Activated CD8-positive, alpha-beta T cell treated with anti-CD3 and anti-CD28 coated beads, Interleukin-2, amount 10 ng/mL, durations not matched to agents 7 days and 5 days (primary cell): ENCODE measurements at places on chromosomes 11 and 22.

DNA sequence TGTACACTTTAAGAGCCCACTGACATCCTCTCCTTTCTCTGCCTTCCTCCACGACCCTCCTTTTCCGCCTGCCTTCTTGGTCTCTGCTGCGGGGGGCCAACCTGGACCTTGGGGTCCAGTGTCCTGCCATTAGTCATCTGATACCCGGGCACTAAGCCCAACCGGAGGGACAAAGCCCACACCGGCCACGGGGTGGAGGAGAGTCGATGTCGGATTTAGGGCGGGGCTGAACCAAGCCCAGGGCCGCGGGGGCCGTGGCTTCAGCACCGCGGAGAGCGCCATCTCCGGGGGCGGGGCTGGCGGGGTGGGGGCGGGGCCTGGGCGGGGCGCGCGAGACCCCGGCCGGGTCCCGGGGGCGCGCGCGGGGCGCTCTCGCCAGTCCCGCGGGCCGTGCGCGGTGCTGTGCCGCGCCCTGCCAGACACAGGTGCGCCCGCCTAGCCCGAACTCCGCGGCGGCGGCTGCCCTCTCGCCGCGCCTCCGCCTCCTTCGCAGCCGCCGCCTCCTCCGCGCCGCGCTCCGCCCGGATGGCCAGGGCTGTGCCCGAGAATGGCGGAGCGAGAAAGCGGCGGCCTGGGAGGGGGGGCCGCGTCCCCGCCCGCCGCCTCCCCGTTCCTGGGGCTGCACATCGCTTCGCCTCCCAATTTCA, at the start of gene MAPK8IP1:
Gene MAPK8IP1, plus strand, starts transcription at position 378 of the 647 bp plus-strand sequence. Its CDS starts 170 bp downstream, at position 548.
- DNase-seq = peak; percentile 59

DNA sequence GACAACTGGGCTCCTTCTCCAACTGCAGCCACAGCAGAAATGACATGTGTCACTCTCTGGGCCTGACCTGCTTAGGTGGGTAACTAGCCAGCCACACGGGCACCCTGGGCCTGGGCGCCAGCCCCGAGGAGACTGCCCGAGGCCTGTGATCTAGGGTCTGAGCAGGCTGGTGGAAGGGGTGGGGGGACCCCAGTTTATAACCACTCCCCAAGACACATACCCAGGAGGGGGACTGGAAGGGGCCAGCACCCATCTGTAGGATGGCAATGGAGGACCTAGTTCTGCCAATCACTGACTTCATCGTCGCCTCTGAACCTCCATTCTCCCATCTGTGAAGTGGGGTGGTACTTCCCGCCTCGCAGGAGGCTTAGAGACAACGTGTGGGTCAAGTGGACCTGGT, 16.1 kb downstream of the CD5 start:
- DNase-seq = no peak

DNA sequence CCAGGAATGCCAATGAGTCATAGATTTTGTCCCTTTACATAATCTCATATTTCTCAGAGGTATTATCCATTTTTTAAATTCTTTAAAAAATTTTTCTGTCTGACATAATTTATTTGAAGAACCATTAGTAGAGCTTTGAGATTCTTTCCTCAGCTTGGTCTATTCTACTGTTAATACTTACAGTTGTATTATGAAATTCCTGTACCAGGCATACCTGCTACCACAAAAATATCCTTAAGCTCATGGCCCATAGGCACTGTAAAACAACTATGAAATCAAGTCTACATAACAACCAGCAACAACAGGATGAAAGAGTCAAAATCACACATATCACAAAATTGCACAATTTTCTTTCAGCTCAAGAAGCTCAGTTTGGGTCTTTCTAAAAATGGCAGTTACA, 541.3 kb downstream of the LUZP2 start:
- no peak for DNase-seq

DNA sequence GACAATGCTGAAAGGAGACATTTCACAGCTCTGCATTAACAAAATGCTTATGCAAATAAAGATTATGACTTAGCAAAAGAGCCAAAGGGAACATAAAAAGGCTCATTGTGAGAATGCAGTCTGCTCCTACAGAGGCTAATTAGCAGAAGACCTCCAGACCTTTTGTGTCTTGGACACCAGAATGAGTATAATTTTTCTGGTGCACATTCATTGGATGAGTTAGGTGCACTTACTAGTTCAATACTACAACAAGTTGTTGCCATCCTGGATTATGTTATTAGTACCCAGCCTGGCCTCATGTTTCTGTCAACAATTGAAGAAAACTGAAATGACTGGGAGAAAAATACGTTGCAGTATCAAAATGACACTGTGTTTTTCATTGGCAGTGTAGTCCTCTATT, 613.2 kb upstream of the CHORDC1 start:
- no peak for DNase-seq

- DNase-seq = peak; percentile 59
These were observed at the start of gene SLC6A5 for GRCh38 chr11:20599221-20600019. Gene SLC6A5, plus strand, starts transcription at chr11:20599608. Its CDS starts 65 bp downstream, at chr11:20599673.

DNA sequence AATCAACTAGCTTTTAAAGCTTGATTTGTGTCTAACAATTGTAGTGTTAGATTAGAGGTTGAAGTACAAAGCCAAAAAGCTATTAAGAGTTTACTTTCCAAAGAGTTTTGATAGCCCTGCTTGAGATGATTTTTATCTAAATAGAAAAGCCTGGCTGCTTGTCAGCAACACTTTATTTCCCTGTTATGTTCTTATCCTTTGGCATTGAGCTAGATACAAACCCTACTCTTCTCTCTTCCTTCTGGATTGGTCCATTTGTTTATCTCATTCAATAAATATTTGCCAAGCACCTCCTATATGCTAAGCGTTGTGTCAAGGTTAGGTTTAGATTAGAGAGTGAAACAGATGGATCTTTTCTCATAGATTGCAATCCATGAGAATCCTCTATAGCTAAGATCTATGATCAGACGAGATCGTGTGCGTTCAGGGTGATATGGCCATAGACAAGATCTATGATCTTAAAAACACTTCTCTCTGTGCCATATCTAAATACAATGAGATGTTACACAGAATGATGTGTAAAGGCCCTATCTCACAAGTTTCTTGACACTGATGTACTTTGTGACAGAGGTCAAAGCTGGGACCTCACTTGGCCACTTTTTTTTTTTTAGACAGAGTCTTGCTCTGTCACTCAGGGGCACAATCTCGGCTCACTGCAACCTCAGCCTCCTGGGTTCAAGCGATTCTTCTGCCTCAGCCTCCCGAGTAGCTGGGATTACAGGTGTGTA, 57.8 kb downstream of the CTNND1 start:
- DNase-seq = no peak

- no peak for DNase-seq
These were observed 49.3 kb downstream of the ME3 start for GRCh38 chr11:86623041-86623621.

- no peak for DNase-seq
These were observed 24.0 kb upstream of the MYH9 start for GRCh38 chr22:36411589-36412258.

DNA sequence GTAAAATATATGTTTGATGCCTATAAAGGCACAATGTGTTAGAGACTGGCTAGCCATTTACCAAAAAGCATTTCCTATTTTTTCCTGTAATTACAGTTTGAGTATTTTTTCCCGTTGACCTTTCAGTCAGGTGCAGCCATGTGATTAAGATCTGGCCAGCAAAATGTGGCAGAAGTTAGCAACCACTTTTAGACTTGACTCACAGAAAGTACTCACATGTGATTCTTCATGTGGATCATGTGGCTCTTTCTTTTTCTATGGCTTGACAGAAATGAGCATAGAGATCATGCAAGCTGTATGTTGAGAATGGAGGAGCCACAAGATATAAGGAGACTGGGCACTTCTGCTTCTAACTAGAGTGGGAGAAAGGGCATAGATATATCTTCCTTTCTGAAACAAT, 27.3 kb upstream of the RAB38 start:
- DNase-seq = no peak

- no peak for DNase-seq
These were observed 59.5 kb downstream of the USP35 start for GRCh38 chr11:78248191-78248590.

DNA sequence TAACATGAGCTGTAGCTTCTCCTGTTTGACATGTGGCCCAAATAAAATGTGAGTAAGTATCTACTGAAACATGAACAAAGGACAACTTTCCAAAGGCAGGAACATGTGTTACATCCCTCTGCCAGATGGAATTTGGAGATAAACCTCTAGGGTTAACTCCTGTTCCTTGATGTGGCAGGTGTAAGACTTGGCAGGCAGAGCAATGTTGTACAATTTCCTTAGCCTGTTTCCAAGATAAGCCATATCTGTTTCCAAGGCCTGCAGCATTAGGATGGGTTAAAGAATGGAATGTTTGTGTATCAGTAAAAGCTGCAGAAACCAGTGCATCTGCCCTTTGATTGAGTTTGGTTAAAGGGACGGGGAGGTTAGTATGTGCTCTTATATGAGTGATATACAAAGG, 8.8 kb upstream of the DNAJB13 start:
- DNase-seq = no peak

- DNase-seq = no peak
These were observed 4.3 kb upstream of the APOBEC3A start for GRCh38 chr22:38953091-38953490.

DNA sequence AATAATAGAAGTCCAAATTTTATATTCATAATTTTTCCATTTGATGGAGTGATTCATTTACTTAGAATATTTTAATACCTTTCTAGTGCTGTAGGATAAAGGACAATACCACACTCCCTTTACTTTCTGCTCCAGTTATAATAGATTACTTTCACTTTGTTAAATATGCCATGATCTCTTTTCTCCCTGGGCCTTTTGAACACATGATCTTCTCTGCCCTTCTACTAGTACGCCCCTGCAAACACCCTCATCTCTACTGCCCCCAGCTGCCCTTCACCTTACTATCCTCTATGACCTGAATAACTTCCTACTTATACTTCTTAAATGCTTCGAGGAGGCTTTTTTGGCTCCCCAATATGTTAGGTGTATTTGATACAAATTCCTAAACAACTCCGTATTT, 177.3 kb downstream of the GUCY1A2 start:
- DNase-seq = no peak

DNA sequence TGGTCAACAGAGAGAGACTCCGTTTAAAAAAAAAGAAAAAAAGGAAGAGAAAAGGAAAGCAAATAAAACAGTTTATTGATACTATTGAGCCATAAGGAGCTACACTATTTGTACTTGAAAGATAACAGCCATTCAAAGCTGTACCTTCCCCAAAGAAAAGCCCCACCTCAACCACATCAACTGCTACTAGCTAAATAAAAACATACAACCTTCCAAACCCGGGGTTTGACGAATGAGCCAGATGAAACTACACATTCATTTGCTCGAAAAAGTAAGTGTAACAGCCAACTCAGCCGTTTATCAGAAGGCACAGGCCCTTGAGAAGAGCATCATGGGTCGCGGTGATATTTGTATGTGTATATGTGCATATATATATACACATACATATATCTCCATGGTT, 78.4 kb downstream of the SIK3 start:
- no peak for DNase-seq

DNA sequence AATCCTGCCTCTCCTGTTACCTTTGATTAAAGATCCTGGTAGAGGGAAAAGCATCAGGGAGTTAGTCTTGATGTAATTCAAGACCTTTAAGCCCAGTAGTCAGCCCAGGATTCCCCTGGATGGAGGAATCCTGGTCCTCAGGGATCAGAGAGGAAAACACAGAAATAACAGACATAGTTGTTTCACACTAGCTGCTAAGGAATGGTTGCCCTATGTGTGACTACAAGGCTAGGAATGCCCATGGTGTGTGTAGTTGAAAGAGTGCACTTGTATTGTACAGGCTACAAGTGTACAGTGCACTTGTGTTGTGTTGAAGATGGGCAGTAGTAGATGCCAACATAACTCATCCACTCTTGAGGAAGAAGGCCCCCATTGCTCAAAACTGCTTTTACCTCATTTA, 226.8 kb downstream of the AASDHPPT start:
- no peak for DNase-seq

GRCh38 chr22:40238425-40239344, 61.0 kb downstream of the TNRC6B start:
- DNase-seq = no peak

GRCh38 chr22:28547132-28547842, 132.4 kb downstream of the TTC28 start:
- no peak for DNase-seq

DNA sequence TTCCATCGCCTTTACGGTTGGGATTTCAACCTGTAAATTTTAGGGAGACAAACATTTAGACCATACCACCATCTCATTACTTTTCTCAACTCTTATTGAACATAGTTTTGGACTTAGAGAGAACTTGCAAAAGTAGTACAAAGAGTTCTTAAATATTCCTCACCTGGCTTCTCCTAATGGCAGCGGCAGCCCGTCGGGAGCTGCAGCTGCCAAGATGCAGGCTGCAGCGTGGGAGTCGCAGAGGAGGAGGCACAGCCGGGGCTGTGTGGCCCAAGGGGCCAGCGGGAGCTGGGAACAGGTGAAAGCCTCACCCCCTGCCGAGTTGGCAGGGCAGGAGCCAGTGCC, 23.1 kb upstream of the RNASEH2C start:
- no peak for DNase-seq

DNA sequence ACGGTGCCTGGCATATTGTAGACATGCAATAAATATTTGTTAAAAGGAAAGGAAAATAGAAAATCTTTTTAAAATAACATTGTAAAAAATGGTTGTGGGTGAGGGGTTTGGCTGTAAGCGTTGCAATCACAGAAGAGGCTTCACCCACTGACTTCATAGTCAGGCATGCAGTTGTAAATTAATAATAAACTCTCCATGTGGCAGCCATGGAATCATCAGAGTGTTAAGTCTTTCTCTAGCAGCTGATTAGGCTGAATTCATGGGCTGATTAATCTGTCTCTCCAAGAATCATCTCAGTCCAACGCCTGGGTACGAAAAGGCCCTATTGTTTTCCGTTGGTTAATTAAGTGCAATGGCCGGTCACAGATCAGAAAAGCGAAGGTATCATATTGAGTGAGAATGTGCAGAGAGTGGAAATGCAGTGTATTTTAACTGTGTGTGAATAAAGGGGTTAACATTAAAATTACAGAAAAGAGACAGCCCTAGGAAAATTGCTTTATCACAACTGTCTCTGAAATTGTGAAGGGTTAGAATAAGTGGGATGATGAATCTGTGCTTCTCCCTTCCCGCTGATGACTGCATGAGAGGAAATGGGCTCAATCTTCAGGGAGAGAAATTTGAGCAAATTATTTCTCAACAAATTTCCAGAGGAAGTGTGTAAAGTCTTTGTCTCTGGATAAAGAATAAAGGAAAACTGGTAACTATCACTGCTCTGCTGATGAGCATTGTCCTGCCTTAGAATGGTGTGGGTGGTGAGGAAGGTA, 269.0 kb downstream of the FAM76B start:
- DNase-seq = no peak

- DNase-seq = no peak
These were observed 2.5 kb downstream of the FJX1 start for GRCh38 chr11:35620795-35621194.

- no peak for DNase-seq
These were observed at the start of gene CARNS1 for GRCh38 chr11:67415501-67416304. Gene CARNS1, plus strand, starts transcription at chr11:67415678. Its CDS starts 522 bp downstream, at chr11:67416200.

GRCh38 chr22:25048071-25048470, 95.6 kb downstream of the KIAA1671 start:
- DNase-seq = no peak

- no peak for DNase-seq
These were observed 136.4 kb downstream of the BUD13 start for GRCh38 chr11:116636341-116636929.

- DNase-seq = no peak
These were observed 941 bp downstream of the CLCF1 start for GRCh38 chr11:67372321-67372992.
